ENCODE measurements at places on chromosomes 5 and 9. TPM values are rescaled to one million over a fixed set of nuclear protein-coding genes. Genes with fewer than 3 reads are reported as not detected.

The KCNMB1 gene
- total RNA-seq, result 0.41 TPM

The IL31RA gene
- total RNA-seq, result 4.1 TPM

The TRIM7 gene
- 21.7 TPM for total RNA-seq

The TAF11L5 gene
- total RNA-seq, result not detected

The DMRT3 gene
- total RNA-seq, result not detected

The GABRA1 gene
- not detected for total RNA-seq

The FRRS1L gene
- total RNA-seq, result 4.7 TPM

- no peak for DNase-seq
Observed at GRCh38 chr9:94925751-94926430, 199.4 kb downstream of the AOPEP start.

GRCh38 chr5:167261309-167262100 is 1029.9 kb upstream of the WWC1 start:
- DNase-seq, result no peak

DNA sequence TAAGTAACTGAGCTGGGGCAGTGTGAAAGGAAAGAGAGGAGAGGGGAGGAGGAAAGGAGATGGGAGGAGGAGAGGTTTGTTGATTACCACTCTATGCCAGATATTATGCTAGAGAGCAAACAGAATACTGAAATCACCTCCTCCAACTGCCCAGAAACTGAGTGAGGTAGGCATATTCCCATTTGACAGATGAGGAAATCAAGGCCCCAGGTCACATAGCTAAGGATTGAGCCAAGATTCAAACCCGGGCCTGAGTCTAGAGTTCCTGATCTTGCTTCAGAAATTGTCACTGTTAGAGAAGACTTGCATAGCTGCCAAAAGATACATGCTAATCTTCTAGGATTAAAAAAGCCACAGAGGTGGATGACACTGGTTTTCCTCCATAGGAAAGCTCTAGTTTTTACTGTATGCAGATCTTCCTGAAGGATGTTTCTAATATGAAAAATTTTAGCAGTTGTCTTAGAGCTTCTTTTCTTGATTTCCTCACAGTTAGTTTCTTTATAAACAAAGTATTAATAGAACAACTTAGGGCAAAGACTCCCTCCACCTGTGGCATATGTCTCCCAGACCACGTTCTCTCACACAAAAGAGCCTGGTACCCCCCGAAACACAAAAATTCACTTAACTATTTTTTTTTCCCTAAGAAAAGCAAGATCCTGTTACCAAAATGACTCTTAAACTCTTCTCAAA is 97.4 kb downstream of the NLN start:
- DNase-seq, result no peak

- no peak for DNase-seq
Observed at GRCh38 chr5:169648725-169649310, 11.7 kb downstream of the DOCK2 start.

DNA sequence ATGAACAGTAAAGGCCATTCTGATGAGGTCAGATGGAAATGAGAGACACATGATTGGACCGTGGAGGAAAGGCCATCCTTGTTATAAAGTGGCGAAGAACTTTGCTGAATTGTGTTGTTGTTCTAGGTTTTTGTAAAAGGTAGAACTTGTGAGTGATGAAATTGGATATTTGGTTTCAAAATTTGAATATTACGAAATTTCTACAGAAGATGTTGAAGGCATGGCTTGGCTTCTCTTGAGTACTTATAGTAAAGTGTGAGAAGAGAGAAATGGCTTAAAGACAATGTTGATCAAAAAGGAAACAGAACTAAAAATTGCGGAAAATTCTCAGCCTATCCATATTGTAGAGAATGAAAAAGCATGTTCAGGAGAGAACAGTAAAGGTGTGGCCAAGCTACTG is 166.6 kb upstream of the S1PR3 start:
- DNase-seq, result no peak

DNA sequence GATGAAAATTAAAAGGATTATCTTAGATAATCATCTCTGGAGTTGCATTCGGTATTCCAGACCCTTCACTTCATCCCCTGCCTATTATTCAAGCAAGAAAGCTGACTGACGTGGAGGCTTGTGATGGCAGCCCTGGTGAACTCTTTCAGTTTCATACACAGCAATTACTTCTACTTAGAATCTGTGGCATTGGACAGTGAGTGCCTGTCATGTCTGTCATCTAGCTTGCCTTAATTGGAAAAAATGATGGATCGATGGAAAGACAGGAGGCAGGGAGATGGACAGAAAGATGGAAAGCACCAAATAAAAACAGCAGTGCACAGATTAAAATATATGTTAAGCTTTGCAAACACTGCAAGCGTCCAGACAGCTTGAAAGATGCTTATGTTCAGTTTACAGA is 1371.0 kb upstream of the CDH6 start:
- DNase-seq, result no peak

- no peak for DNase-seq
Observed at GRCh38 chr5:117652958-117653280, 1078.3 kb upstream of the SEMA6A start.

GRCh38 chr9:121610638-121610953 is 40.8 kb upstream of the DAB2IP start:
- DNase-seq, result no peak

All from tongue (tissue), 3 donors.